ENCODE measurements at places on chromosomes 4 and X. TPM values are rescaled to one million over a fixed set of nuclear protein-coding genes. Genes with fewer than 3 reads are reported as not detected.

The ATG4A gene
- total RNA-seq: 15.3 TPM

The FTSJ1 gene
- total RNA-seq: 70.7 TPM

GRCh38 chr4:27721193-27721592 lies 860.6 kb downstream of the STIM2 start:
- DNase-seq: no peak

DNA sequence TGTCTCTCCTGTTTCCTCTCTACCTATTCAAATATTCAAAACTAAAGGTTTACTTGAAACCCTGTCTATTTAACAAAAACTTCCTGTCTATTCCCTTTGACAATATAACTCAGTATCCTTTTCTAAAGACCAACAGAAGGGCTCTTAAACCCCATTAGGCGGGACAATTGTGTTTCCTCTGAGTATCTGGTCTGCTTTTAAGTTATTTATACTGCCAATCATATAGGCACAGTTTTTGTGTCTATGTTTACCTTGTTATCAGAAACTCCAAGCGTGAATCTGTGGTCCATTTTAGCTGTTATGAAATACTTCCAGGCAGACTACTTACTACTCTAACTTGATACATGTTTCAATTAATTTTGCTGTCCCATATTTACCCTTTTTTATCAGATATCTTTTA lies 350.0 kb upstream of the CTSO start:
- no peak for DNase-seq

DNA sequence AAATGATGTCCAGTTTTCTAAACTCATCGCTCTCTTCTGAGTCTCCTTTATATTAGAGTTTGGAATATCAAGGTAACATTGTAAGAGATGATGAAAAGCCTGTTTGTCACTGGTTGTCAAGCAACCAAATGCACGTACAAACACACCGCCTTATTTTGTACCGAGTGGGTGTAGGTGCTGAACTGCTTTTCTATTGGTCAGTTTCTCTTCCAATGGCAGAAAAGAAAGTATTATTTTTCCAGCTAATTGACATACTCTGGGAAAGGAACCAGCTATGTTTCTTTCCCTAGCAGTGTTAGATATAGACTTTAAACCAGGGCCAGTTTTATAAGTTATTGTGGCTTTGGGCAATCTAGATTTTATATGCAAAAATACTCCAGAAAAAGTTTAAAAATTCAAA lies 6.6 kb upstream of the PPM1K start:
- no peak for DNase-seq

GRCh38 chrX:143571521-143571920 lies 54.2 kb upstream of the SPANXN3 start:
- DNase-seq: peak; percentile 5

DNA sequence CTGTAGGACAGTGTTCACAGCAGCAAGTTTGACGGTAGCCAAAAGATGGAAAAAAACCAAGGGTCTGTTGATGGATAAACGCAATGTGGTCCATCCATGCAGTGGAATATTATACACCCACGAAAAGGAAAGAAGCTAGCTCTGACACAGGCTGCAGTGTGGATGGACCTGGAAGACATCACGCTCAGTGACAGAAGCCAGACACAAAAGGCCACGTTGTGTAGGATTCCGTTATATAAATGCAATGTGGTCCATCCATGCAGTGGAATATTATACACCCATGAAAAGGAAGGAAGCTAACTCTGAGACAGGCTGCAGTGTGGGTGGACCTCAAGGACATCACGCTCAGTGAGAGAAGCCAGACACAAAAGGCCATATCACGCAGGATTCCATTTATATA lies 105.5 kb upstream of the SHOX start:
- no peak for DNase-seq

DNA sequence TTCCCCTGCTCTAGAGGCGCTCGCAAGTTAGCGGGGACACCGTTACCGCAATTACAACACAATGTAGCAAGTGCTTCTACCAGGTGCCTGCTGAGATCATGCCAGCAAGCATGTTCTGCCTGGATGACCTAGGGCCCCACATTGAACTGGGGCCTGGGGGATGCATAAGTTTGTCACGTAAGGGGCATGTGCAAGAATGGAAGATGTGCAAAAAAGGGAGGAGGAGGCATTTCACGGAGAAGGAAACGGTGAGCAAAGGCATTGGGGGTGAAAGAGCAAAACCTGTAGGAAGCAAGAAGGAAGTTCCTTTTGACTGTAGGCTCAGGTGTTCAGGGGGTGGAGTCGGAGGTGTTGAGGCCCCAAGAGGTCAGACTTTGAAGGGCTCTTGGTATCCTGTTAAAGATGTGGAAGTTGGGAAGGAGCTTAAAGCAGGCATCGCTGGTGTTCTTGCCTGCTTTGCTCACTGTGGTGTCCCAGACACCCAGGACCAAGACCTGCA lies 602 bp upstream of the SCARB2 start:
- DNase-seq: no peak

GRCh38 chr4:26804925-26805324 lies 55.7 kb upstream of the STIM2 start:
- DNase-seq: no peak

- no peak for DNase-seq
Measured at GRCh38 chr4:185143601-185143969, 519 bp downstream of the SLC25A4 start.

DNA sequence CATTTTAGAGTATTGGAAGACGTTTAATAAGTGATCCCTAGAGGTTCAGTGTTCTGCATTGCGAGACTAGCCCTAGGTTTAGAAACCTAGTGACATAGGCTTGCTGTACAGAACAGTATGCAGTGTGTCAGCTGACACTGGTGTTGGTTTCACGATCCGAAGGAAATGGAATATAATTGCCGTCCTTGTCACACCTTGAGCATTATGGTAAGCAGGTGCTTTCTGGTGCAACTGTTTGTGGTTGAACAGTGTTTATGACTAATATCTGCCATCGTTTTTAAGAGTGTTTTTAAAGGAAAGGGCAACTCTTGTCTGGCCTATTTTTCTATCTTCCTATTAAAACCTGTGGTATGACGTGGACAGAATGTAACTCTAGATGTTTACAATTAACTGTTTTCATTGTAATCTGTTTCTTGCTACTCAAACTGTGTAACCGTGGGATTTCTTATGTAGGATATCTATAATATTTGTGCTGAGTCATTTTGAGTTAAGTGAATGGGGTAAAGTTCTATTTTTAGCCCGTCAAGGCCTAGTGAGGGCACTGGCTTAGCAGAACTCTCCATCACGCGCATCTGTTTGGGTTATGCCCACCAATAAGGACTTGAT lies 53.8 kb upstream of the TBC1D14 start:
- peak; percentile 95 for DNase-seq

DNA sequence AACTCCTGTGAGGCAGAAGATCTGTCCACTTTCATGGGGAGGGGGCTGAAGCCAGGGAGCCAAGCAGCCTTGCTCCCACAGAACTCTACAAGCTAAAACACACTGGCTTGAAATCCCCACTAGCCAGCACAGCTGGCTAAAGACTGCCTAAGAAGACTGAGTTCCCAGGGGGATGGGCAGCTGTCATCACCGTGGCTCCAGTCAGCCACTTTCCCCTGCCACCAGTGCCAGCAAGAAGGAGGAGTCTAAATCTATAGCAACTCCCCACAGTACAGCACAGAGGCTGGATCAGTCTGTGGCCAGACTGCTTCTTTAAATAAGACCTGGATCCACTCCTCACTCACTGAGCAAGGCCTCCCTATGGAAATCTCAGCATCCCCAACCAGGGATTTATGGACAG lies 308.6 kb downstream of the FAM47B start:
- no peak for DNase-seq

- DNase-seq: no peak
Measured at GRCh38 chr4:189131118-189131517, 809.6 kb upstream of the FRG1 start.

DNA sequence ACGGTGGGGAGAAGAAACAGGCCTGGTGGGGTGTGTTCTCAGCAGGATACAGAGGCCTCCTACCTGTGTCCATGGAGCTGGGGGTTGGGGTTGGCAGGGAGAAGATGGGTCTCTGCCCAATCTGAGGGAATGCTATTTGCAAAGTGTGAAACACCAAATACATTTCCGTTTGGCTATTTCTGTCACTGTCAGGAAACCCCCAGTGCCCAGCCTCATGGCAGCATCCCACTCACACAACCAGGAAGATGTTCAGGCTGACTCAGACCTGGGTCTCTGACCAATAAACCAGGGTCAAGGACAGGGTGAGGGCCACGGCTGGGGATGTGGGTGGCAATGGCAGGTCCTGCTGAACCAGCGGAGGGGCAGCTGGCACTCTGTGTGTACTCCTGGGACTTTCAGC lies 41.3 kb downstream of the BCOR start:
- no peak for DNase-seq

DNA sequence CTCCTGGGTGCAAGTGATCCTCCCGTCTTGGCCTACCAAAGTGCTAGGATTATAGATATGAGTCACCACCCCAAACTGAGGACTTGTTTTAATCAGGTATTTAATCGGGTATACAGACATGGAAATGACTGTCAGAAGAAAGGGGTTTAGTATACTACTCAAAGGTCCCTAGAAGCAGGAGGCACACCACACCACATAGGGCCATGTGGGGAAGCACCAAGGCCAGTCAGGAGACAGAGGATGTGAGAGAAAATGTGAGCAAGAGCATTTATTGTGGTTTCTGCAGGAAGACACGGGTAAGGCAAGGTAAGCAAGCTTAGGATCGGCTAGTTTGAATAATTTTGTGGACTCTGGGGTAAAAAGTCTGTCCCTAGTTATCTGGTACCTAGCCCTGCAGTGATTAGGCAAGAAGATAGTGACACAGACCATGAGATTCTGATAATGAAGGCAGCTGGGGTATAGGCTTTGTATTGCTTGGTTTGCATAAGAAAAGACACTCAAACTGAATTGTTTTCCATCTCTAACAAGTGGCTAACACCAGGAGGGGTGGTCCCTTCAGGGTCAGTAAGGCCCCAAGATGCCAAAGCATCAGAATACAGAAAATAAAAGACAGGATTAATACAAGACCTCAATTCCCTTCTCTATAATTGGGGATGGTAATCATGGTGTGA lies 408.8 kb upstream of the F9 start:
- DNase-seq: no peak

GRCh38 chr4:173125216-173125812 lies 43.3 kb upstream of the GALNT7 start:
- DNase-seq: no peak

GRCh38 chr4:81471588-81472280 lies at the start of gene RASGEF1B:
Gene RASGEF1B, minus strand, starts transcription at chr4:81471907. Its CDS starts 12,399 bp downstream, at chr4:81459508.
- peak; percentile 53 for DNase-seq

GRCh38 chrX:107448998-107449835 lies at the start of gene FRMPD3:
Gene FRMPD3, plus strand, starts transcription at chrX:107449652. Its CDS starts 76,937 bp downstream, at chrX:107526589.
- DNase-seq: no peak

DNA sequence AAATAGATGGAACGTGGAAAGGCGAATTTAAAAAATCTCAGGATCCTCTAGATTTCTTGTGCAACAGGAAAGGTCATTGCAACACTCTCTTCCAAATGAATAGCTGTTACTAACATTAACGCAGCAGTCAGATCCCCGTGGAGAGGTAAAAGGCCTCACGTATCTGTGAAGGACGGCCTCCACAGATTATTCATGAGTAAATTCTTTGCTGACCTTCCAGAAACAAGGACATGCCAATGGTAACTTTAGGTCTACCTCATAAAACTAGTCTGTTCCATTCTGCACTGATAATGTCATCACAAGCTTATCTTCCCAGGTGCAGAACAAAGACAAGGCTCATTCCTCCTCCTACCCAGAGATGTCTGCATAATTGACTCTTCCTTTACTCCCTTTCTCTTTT lies 16.1 kb upstream of the REPS2 start:
- no peak for DNase-seq

DNA sequence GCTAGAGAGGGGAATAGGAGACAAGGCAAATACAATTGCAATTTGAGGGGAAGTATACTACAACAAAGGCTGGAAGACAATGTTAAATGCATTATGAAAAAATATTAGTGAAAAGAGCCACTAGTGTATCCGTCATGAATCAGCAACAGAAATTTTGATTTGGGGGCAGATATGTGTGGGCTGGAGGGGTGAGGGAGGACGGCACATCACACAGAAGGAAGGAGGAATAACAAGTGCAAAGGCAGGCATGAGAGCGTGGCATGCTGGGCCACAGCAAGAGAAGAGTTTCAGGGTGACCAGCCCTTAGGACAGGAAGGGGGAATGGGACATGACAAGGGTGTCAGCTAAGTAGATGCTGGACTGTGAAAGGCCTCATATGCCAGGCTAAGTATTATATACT lies 63.7 kb upstream of the NAP1L5 start:
- DNase-seq: no peak

- no peak for DNase-seq
Measured at GRCh38 chrX:108610141-108610540, 126.2 kb downstream of the IRS4 start.

DNA sequence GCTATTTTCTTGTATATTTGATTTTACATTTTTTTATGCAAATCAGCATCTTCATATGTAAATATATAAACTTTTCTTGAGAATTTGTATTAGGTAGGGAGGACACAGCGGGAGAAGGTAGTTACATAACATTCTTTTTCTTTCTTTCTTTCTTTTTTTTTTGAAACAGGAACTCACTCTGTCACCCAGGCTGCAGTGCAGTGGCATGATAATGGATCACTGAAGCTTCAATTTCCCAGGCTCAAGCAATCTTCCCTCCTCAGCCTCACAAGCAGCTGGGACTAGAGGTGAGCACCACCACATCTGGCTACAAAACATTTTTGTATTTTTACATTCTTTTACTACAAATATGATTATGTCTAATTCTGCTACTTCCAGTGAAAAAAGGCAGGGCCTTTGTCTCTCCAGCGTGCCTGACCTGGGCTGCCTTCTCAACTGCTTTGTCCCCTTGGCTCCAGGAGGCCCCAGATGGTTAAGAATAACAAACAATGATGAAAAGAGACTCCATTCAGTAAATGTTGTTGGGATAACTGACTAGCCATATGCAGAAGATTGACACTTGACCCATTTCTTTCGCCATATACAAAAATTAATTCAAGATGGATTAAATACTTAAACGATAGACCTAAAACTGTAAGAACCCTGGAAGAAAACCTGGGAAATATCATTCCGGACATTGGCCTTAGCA lies 46.5 kb upstream of the FAT4 start:
- DNase-seq: no peak

- no peak for DNase-seq
Measured at GRCh38 chr4:44494810-44495701, 46.4 kb upstream of the KCTD8 start.
